ENCODE measurements at places on chromosomes 16 and 17. TPM values are rescaled to one million over a fixed set of nuclear protein-coding genes. Genes with fewer than 3 reads are reported as not detected.

The MNT gene
- 32.9 TPM for total RNA-seq

The FAM234A gene
- total RNA-seq = 125 TPM

The CD300A gene
- total RNA-seq = not detected

The ARL5C gene
- not detected for total RNA-seq

The GINS3 gene
- total RNA-seq = 6.3 TPM

The PPL gene
- 142 TPM for total RNA-seq

The EVPLL gene
- total RNA-seq = not detected

DNA sequence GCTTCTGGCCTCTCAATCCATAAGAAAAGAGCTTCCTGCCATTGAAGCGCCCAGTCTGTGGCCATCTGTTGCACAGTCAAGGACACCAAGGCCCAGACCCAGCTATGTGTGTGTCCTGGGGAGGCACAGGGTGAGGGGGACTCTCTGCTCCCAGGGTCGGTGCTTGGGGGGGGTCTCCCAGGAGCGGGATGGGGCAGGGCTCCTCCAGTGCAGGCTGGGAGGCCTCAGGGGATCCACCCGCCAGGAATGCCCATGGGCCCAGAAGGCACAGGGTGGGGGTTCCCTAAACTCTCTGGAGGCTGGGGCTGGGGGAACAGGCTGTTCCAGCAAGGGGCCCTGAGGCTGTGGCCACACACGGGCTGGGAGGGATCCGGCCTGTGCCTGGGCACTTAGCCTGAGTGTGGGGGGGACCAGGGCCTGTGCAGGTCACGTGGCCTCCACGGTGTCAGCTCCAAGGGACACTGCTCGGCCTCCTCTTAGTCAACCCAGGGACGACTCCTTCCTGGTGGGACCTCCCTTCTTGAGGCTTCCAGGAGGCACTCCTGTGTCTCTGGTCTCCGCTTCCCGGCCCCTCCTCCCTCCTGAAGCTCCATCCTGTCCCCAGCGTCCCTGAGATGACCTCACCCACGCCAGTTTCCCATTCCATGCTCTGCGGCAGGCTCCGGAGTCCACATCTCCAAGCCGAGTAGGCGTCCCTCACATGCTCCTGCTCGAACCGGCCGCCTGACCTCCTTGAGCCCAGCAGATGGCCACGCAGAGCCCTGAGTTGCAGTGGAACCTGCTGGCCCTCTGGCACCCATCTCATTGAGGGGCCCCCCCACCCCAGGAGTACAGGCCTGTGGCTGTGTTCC is 23.1 kb upstream of the BAHCC1 start:
- DNase-seq = no peak
- peaks cover 4% of the 10 kb centered on the region for H3K4me1 ChIP-seq
- no peaks in the 10 kb centered on the region for H3K36me3 ChIP-seq
- H3K27me3 ChIP-seq = no peaks in the 10 kb centered on the region
- H3K4me3 ChIP-seq = no peak overlapping the region

DNA sequence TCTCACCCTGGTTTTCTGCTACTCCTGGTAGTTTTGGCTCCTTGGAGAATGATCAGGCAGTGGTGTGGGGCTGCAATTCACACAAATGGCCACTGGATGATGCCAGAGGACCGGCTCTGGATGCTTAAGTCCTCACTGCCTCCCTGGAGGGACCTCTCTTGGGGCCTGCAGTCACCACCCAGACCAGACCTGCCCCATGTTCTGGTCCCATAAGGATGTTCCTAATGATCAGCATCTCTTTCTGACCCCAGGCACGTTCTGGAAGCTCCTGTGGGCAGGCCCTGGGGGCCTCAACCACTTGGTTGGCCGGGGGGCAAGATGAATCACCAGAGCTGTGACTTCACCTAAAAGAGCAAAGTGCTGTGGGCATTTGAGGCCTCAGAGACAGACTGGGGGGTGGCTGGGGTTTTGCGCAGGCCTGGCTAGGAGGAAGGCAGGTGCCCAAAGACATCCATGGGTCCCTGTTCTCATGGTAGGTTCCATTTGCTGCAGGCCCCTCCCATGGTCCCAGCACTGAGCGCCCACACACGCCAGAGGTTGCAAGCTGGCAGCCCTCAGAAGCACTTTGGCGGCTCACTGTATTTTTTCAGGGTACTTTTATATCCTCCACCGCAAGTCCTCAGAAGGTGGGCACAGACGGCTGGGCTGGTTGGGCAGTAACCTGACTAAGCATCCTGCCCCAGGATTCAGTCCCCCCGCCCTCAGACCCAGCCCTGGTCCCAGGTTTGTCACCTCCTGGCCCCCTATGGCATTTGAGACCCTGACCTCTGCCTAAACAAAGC is 53.2 kb downstream of the NT5M start:
- H3K36me3 ChIP-seq = no peaks in the 10 kb centered on the region
- peak; percentile 81 for DNase-seq
- H3K4me1 ChIP-seq = peaks cover 12% of the 10 kb centered on the region
- no peak overlapping the region for H3K27ac ChIP-seq
- no peak overlapping the region for H3K4me3 ChIP-seq

DNA sequence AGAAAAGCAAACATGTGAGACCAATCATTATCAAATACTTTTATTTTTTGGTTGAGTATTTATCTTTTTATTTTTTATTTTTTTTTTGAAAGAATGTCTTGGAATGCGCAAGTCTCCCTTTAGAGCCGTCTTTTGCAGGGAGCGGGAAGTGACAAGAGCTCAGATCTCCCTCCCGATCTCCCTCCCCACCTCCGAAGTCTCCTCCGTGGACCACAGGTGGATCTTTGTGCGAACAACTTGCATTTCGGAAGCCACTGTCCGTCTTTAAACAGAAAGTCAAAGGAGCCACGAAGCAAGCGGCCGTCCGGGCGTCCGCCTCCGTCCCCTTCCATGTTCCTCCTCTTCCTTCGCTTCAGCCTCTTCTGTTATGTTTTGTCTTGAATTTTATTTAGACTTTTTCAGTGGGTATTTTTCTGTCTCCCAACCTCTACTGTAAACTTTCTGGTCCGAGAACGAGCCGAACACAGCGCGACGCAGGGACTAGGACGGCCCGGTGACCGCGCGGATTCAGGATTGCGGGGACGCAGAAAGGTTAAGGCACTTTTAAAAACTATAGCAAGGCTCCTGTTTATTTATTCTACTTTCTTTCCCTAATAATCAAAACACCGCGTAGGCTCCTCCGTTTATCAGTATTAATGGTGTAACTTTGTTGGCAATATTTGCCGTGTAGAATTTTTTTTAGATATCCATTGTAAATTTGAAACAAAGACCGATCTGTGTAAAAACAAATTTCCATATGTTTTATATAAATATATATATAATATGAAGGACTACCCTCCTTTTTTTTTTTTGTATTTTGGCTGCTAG is 3.3 kb downstream of the FOXF1 start:
- H3K4me3 ChIP-seq = peak overlapping the region; percentile 78
- H3K4me1 ChIP-seq = peaks cover 4% of the 10 kb centered on the region
- H3K36me3 ChIP-seq = peaks cover 4% of the 10 kb centered on the region
- no peak for DNase-seq

DNA sequence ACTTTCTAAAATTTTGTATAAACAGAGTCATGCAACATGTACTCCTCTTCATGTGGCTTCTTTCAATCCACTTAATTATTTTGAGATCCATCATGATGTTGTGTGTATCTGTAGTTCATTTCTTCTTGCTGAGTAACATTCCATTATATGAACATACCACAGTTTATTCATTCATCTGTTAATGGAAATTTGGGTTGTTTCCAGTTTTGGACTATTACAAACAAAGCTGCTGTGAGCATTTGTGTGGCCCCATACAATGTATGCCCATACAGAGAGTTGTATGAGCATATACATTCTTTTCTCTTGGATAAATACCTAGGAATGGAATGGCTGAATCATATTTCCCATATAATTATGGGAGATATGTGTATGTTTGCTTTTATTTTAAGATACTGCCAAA is 85.6 kb downstream of the CLEC16A start:
- H3K27me3 ChIP-seq = no peaks in the 10 kb centered on the region
- no peak for DNase-seq
- H3K27ac ChIP-seq = peak overlapping the region; percentile 40
- H3K4me1 ChIP-seq = peaks cover 32% of the 10 kb centered on the region
- peaks cover 74% of the 10 kb centered on the region for H3K36me3 ChIP-seq

GRCh38 chr17:42700586-42701289 is 18.4 kb downstream of the CNTNAP1 start:
- H3K27ac ChIP-seq = no peak overlapping the region
- DNase-seq = no peak
- H3K27me3 ChIP-seq = no peaks in the 10 kb centered on the region
- no peaks in the 10 kb centered on the region for H3K4me1 ChIP-seq
- H3K4me3 ChIP-seq = no peak overlapping the region
- H3K36me3 ChIP-seq = peaks cover 7% of the 10 kb centered on the region

GRCh38 chr17:34988644-34989043 is 8.3 kb downstream of the LIG3 start:
- peaks cover 30% of the 10 kb centered on the region for H3K36me3 ChIP-seq
- DNase-seq = no peak
- no peaks in the 10 kb centered on the region for H3K27me3 ChIP-seq
- peaks cover 9% of the 10 kb centered on the region for H3K4me1 ChIP-seq

GRCh38 chr17:44350733-44351226 is 5.7 kb downstream of the GRN start:
- no peak for DNase-seq
- H3K27ac ChIP-seq = no peak overlapping the region
- peaks cover 4% of the 10 kb centered on the region for H3K36me3 ChIP-seq
- H3K27me3 ChIP-seq = no peaks in the 10 kb centered on the region
- H3K4me3 ChIP-seq = no peak overlapping the region
- peaks cover 8% of the 10 kb centered on the region for H3K4me1 ChIP-seq

GRCh38 chr17:38448208-38448771 is 20.0 kb downstream of the ARHGAP23 start:
- peaks cover 8% of the 10 kb centered on the region for H3K36me3 ChIP-seq
- DNase-seq = no peak
- peaks cover 17% of the 10 kb centered on the region for H3K27me3 ChIP-seq
- no peak overlapping the region for H3K4me3 ChIP-seq
- peak overlapping the region; percentile 61 for H3K27ac ChIP-seq

- DNase-seq = no peak
- peak overlapping the region; percentile 85 for H3K27ac ChIP-seq
- peaks cover 46% of the 10 kb centered on the region for H3K4me1 ChIP-seq
- peak overlapping the region; percentile 56 for H3K4me3 ChIP-seq
Measured at GRCh38 chr17:2075336-2076086, 20.6 kb downstream of the HIC1 start.

GRCh38 chr17:76493505-76494167 is 7.6 kb downstream of the RHBDF2 start:
- no peaks in the 10 kb centered on the region for H3K27me3 ChIP-seq
- H3K4me1 ChIP-seq = peaks cover 19% of the 10 kb centered on the region
- no peaks in the 10 kb centered on the region for H3K36me3 ChIP-seq

DNA sequence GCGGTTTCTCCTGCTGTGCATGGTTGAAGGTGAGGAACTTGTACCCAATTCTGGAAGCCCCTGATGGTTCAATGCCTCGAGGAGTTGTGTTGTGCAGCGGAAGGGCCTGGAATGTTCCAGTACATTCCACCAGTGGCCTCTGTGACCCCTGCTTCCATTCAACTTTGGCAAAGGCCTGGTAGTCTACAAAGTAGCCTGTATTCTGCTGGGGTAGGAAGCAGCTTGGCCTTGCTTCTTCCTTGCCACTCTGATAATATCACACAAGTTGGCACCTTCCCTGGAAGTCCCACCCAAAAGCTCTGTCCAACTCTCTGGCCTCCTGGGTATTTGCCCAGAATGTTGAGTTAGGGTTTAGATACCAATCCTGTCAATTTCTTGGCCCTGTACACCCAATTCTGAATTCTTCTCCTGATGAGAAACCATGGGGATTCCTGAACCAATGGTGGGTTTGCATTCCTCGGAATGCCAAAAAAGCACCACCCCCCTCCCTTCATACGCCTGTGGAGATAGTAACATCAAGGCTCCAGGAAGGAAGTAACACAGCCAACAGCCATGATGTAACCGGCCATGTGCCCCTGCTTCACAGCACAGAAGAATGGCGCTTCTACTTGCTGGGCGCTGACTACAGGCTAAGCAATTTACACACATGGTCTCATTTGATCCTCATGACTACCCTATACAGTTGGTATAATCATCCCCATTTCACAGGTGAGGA is 11.8 kb upstream of the FAM117A start:
- peaks cover 2% of the 10 kb centered on the region for H3K27me3 ChIP-seq
- no peaks in the 10 kb centered on the region for H3K36me3 ChIP-seq
- H3K27ac ChIP-seq = no peak overlapping the region
- no peak overlapping the region for H3K4me3 ChIP-seq
- DNase-seq = no peak

DNA sequence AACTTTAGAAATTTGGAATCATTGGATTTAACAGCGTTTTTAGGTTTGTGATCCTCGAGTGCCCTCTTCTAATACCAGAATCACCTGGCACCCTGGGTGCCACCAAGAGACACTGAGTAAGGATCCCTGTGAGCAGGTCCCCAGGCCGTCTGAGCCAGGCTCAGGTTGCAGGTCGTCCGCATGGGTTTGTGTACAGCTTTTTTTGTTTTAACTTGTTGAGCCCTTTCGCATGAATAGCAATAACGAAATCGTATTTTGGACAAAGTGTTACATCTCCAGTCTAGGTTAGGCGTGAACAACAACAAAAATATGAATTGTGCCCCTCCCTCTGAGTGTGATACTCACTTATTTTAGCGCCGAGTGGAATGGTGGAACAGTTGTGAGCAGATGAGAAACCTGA is 10.9 kb downstream of the USP10 start:
- no peak overlapping the region for H3K27ac ChIP-seq
- H3K27me3 ChIP-seq = no peaks in the 10 kb centered on the region
- H3K4me1 ChIP-seq = peaks cover 60% of the 10 kb centered on the region
- DNase-seq = no peak
- H3K4me3 ChIP-seq = no peak overlapping the region

DNA sequence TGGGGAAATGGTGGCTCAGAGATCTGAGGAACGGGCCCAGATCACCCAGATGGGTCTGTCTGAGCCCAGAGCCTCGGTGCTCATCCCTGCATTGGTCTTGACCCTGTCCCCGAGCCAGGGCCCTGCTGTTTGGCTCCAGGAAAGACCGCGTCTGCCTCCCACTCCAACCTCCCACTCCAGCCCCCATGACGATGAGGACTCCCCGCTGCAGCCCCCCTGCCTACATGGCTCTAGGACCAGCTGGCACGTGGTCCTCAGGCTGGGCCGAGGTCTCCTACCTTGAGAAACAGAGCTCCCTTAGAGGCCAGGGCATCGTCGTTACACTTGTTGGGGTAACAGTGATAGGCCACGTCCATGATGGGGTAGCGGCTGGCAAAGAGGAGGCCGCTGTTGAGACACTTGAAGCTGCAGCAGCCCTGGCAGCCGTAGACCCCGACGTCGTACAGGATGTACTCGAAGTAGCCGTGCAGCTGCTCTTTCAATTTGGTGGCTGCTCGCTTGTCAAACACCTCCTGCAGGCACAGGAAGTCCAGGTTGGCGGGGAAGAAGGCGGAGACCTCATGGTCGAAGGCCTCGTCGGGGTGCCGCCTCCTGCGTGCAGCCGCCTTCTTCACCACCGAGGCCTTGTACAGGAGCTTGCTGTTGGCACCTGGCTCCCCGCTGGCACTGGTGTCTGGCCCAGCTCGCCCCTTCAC is 59.9 kb downstream of the PRMT7 start:
- H3K4me1 ChIP-seq = peaks cover 5% of the 10 kb centered on the region
- H3K27me3 ChIP-seq = no peaks in the 10 kb centered on the region
- H3K36me3 ChIP-seq = no peaks in the 10 kb centered on the region
- no peak for DNase-seq
- no peak overlapping the region for H3K27ac ChIP-seq
- no peak overlapping the region for H3K4me3 ChIP-seq

- peaks cover 13% of the 10 kb centered on the region for H3K4me1 ChIP-seq
- H3K36me3 ChIP-seq = peaks cover 3% of the 10 kb centered on the region
- no peak for DNase-seq
- peak overlapping the region; percentile 83 for H3K4me3 ChIP-seq
- H3K27me3 ChIP-seq = peaks cover 10% of the 10 kb centered on the region
Measured at GRCh38 chr16:2967721-2968161, 1.4 kb upstream of the PAQR4 start.

GRCh38 chr17:73030995-73031394 is 61.5 kb downstream of the SLC39A11 start:
- H3K27ac ChIP-seq = no peak overlapping the region
- no peaks in the 10 kb centered on the region for H3K27me3 ChIP-seq
- H3K36me3 ChIP-seq = peaks cover 10% of the 10 kb centered on the region
- H3K4me3 ChIP-seq = no peak overlapping the region

Measured in type B pancreatic cell (in vitro differentiated cells).